ENCODE measurements at places on chromosomes 1 and 21.
A peak's percentile ranks its signal among the peaks of the same experiment; 100 is the strongest.

GRCh38 chr1:197915862-197916499, 1.2 kb upstream of the LHX9 start:
- peak; percentile 57 for DNase-seq

DNA sequence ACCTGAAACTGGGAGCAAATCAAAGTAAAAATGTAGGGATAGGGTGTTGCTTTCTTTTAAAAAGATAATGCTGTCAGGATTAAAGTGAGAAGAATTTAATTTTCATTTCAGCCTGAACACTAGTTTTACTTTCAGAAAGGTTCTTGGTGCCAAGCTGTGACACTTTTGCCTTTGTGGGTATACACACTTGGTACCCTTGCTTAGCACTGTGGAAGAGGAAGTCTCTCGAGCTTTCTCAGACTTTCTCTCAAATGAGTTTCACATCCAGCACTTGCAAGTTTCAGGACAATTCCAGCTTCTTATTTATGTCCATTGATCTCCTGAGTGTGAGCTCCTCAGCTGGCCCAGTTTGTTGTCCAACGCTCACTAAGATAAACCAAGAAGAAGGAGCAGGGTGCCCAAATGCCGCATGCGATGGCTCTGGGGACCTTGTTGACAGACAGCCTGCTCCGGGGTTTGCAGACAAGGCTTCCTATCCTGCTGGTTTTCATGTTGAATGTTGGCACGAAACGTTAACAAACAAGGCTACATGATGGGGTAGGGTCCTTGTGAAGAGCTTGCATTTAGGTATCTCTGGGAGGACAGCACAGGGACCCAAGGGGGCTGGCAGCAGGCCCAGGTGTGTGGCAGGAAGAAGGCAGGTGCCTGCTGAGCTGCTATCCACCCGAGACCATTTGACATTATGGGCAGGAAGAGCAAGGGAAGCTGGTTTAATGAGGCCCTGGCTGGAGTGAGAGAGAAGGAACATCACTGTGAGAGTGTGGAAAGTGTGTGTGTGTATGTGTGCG, 79.7 kb downstream of the POFUT2 start:
- no peak for DNase-seq

DNA sequence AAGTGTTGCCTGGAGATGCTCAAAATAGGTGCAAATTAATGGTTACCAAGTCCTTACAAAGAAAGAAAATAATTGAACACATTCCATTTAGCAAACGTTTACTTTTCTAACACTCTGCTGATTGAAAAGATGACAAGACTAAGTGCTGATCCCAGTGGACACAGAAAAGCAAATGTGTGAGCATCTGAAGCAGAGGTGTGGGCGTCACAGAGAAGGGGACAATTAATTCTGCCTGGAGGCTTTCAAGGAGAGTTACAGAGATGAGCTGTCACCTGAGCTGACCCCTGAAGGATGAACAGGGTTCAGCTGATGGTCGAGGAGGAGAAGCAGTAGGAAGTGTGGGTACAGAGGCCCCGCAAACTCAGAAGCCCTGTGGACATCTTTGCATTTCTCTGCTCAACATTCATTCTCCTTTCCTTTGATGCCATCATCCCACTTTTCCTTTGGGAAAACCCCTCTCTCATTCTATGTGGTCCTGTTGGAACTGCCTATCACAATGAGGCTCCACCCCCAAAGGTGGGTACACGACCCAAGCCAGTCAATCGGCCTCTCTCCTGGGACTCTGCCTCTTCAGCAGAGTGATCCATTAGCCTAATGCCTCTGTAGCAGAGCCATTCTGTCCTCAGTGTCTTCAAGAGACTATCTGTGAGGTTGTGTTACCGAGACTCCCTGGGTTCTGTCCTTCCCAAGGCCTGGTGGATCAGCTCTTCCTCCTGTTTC, 17.2 kb upstream of the PLA2G2E start:
- DNase-seq, result no peak

DNA sequence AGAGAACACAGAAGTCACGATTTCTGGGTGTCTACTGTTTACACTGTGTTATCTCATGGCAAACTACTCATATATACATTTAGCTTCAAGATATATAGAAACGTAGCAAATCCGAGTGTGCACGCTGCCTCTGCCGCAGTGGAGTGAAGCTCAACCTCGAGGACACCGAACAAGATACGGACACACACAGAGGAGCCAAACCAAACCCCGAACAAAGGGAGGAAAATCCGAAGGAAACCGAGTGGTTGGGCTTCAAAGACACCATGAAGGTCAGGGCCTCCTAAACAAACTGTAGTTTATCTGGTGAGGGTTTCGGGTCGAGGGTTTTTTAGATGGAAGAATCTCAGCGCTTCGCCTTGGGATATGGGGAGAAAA, 34.5 kb downstream of the SLC45A1 start:
- DNase-seq, result no peak

DNA sequence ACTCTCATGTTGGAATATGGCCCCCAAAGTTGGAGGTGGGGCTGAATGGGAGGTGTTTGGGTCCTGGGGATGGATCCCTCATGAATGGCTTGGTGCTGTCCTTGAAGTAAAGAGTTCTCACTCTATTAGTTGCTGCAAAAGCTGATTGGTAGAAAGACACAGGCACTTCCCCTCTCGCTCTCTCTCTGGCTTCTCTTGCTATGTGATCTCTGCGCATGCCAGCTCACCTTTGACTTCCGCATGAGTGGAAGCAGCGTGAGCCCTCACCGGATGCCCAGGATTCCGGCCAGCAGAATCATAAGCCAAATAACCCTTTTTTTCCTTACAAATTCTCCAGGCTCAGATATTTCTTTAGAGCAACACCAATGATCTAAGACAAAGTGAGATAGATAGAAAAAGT, 20.9 kb upstream of the CCSAP start:
- no peak for DNase-seq

DNA sequence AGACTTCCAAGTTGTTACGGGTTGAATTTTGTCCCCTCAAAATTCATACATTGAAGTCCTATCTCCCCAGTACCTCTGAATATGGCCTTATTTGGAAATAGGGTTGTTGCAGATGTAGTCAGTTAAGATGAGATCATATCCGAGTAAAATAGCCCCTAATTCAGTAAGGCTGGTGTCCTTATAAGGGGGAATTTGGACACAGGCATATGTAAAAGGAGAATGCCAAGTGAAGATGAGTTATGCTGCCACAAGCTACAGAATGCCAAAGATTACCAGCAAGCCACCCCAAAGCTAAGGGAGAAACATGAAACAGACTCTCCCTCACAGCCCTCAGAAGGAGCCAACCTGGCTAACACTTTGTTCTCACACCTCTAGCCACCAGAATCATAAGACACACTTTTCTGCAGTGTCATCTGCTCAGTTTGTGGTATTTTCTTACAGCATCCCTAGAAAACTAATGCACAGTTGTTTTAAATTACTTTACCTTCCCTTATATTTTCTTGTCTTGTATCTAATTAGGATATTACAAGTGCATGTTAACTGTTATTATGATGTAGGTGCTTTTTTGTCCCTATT, 43.3 kb upstream of the PRDX6 start:
- DNase-seq, result no peak

DNA sequence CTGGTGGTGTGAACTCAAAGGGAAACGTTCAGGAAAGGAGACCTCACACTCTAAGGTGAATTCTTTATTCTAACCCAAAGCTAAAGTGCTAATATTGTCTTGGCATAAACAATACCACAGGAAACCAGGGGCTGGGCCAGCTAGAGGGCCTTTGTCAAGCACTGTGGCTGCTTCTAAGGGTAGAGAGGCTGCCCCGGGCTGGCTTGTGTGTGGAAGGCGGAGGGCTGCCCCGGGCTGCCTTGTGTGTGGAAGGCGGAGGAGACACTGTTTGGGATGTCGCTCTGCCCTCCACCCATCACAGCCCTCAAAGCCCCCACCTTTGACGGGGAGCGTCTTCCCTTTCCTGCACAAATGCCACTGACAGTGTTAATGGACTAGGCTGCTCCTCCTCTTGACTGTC, 216.8 kb downstream of the TOMM20 start:
- DNase-seq, result no peak

GRCh38 chr1:221149111-221149510, 269.9 kb downstream of the HLX start:
- peak; percentile 7 for DNase-seq

DNA sequence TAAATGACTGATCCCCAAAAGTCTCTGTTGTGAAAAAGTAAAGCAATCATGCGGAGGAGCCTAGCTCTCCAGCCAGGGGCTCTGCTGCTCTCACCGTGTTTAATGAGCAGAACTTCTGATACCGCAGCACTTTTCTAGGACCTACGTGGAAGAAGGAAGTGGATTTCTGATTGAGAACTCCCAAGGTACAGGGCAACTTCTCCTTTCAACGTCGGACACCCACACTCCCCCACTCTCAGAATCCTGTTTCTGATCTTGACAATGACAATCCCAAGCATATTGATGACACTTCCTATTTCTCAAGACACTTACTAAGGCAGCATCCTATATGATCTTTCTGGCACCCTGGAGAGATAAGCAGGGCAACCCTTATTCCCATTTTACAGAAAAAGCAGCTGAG, 78.4 kb downstream of the PROX1 start:
- DNase-seq, result peak; percentile 56

GRCh38 chr1:121408354-121408753, 223.6 kb downstream of the SRGAP2C start:
- peak; percentile 37 for DNase-seq

DNA sequence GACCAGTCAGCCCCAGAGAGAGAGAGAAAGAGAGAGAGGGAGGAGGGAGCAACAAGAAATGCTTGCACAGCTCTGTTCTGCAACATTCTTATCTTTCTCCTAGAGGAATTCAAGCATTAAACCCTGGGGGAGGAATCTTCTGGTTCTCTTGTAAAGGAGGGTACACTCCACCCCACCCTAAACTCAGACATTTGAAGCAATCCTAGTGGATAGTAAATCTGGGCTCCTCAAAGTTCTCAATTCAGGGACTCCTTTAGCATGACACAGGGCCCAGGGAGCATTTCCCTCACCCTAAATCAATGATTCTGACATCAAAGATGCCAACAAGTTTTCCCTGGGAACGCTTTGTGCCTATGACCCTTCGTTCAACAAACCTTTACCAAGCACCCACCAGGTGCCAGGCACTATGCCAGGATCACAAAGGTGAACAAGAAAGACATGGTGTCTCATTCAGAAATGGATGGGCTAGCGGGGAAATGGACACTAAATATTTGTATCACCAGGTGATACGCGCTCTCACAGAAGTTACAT, 11.9 kb upstream of the CAPN2 start:
- DNase-seq, result no peak

GRCh38 chr1:204073837-204074273, 940 bp downstream of the SOX13 start:
- no peak for DNase-seq

DNA sequence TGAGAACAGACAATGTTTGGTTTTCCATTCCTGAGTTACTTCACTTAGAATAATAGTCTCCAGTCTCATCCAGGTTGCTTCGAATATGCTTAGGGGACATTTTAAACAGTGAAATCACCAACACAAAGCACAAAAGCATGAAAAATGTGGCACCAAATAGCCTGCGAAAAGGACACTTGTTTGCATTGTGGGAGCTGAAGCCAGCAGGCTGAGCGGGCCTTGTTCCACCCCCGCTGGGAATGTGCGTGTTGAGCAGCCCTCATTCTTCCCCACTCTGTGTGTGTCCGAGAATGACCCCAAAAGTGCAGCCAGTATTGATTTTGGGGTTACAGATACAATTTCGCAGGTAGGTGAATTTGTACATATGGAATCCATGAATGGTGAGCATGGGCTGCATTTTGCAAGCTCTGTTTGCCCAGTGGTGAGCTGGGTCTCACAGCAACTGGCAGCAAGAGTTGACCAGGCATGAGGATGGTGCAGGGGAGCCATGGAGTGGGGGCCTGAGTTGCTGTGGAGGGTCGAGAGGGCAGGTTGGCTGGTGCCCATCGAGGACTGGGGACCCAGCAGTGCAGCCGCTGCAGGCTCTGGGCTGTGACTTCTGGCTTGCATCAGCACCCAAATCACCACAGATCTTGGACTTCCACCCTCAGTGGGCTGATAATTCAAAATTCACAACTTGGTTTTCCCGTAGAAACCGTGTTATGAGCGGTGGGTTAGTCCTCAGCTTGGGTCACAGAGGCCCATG, 29.4 kb downstream of the NENF start:
- no peak for DNase-seq

GRCh38 chr21:45506836-45507522, 35.3 kb downstream of the SLC19A1 start:
- DNase-seq, result no peak

DNA sequence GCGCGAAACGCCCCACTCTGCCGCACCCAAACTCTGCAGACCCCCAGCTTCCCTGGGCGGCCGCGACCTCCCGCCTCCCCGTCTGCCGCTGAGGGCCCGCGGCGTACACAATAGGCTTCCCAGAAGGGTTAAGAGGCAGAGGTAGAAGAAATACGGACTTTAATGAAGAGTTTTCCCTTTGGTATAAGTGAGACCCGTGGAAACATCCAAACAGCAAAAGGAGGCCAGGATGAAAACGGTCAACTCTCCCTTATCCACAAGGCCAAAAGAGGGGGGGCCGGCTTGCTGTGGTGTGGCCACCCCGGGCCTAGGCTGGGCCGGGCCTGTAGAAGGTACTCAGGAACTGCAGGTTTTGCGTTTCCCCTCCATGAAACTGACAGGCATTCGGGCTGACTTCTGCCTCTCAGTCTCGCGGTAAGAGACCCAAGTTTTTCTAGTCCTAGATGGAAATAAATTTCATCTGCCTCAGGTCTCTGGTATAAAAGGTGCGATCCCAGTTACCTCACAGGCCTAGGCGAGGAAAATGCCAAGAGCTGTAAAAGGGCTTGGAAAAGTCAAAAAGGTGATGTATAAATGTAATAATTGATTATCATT, 671 bp upstream of the PYGO2 start:
- peak; percentile 66 for DNase-seq

DNA sequence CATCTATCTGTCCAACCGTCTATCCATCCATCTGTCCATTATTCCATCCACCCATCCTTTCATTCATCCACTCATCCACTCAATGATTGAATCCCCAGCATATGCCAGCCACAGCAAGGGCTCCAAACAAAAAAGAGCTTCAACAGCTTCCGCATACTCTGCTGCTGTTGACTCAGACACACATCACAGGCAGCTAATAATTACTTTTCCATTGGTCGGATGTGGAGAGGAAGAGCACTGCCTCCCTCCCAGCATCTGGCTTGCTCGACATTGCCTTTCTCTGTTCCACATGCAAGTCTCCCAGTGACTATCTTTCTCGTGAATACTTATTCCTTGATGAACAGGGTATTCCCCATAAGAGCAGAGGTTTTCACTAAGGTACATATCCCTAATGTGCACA, 176.5 kb downstream of the HIVEP3 start:
- DNase-seq, result no peak

DNA sequence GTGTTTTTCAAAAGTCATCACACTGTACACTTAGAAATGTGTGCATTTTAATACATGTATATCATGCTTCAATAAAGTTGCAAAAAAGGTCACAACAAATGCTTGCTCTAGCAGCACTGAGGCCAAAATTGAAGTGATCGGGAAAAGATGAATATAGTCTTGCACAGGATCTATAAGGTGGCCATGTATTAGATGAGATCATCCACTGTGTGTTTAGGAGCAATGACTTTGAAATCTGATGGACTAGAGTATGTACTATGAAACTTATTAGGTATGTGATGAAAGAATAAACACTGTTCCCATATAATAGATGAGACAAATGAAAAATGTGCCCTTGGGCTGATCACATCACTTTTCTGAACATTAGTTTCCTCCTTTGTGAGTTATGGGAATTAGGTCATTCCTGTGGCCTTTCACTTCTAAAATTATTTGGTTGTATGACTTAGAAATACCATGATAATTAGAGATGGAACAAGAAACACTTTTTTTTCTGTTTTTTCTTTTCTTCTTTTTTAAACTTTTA, 984.6 kb downstream of the ADGRL2 start:
- no peak for DNase-seq

Measured in NB4 (cell line).